ENCODE measurements at places on chromosomes 1 and 21. TPM values are rescaled to one million over a fixed set of nuclear protein-coding genes. Genes with fewer than 3 reads are reported as not detected.

The GJB4 gene
- 12.3 TPM for total RNA-seq

The RGS5 gene
- total RNA-seq = 5.1 TPM

The SLC22A15 gene
- 34.2 TPM for total RNA-seq

The PPFIA4 gene
- total RNA-seq = 3.1 TPM

The S100A16 gene
- 568 TPM for total RNA-seq

The ATP6V0B gene
- 311 TPM for total RNA-seq

The CD101 gene
- total RNA-seq = 1.8 TPM

The DNAJC28 gene
- 1.6 TPM for total RNA-seq

The LCE3E gene
- 8.5 TPM for total RNA-seq

The RNU1-4 gene
- under 0.01 TPM for total RNA-seq

The NMNAT2 gene
- 0.50 TPM for total RNA-seq

The COL6A1 gene
- 1.0 TPM for total RNA-seq

The FCER1A gene
- total RNA-seq = not detected

The NUP133 gene
- 36.9 TPM for total RNA-seq

The GPR153 gene
- total RNA-seq = 17.9 TPM

The RAD54L gene
- total RNA-seq = 0.28 TPM

The FABP3 gene
- 0.50 TPM for total RNA-seq

The ZMYND12 gene
- 1.00 TPM for total RNA-seq

The IVL gene
- total RNA-seq = 18.8 TPM

The C4BPA gene
- not detected for total RNA-seq

The SDCCAG8 gene
- 52.7 TPM for total RNA-seq

The LAPTM5 gene
- total RNA-seq = under 0.01 TPM

The RGS4 gene
- total RNA-seq = 0.07 TPM

The TPTE gene
- total RNA-seq = not detected

The MSH4 gene
- total RNA-seq = 1.1 TPM

The REN gene
- total RNA-seq = under 0.01 TPM

The KDF1 gene
- 20.2 TPM for total RNA-seq

The CHD5 gene
- total RNA-seq = 0.07 TPM

The RIIAD1 gene
- not detected for total RNA-seq

The NPHP4 gene
- 8.0 TPM for total RNA-seq

The KRTAP19-3 gene
- not detected for total RNA-seq

The ZDHHC18 gene
- 7.5 TPM for total RNA-seq

The PDZK1IP1 gene
- total RNA-seq = 0.68 TPM

The TCEANC2 gene
- total RNA-seq = 4.2 TPM

The CLCA1 gene
- total RNA-seq = not detected

The CELF3 gene
- not detected for total RNA-seq

The BECN2 gene
- total RNA-seq = not detected

The CLCA4 gene
- total RNA-seq = 26.7 TPM

The PRAMEF1 gene
- not detected for total RNA-seq

The ASCL5 gene
- total RNA-seq = 0.07 TPM

The PRRX1 gene
- total RNA-seq = not detected

The SELE gene
- total RNA-seq = not detected

The TRIM45 gene
- 3.8 TPM for total RNA-seq
